ENCODE measurements at places on chromosomes 16 and 17. TPM values are rescaled to one million over a fixed set of nuclear protein-coding genes. Genes with fewer than 3 reads are reported as not detected.

Gene CHAD
- not detected for total RNA-seq

- no peak overlapping the region for H3K4me3 ChIP-seq
- H3K27ac ChIP-seq, result no peak overlapping the region
- H3K4me1 ChIP-seq, result no peaks in the 10 kb centered on the region
- H3K27me3 ChIP-seq, result peaks cover 4% of the 10 kb centered on the region
Measured at GRCh38 chr17:73118139-73118538, 25.7 kb upstream of the SLC39A11 start.

DNA sequence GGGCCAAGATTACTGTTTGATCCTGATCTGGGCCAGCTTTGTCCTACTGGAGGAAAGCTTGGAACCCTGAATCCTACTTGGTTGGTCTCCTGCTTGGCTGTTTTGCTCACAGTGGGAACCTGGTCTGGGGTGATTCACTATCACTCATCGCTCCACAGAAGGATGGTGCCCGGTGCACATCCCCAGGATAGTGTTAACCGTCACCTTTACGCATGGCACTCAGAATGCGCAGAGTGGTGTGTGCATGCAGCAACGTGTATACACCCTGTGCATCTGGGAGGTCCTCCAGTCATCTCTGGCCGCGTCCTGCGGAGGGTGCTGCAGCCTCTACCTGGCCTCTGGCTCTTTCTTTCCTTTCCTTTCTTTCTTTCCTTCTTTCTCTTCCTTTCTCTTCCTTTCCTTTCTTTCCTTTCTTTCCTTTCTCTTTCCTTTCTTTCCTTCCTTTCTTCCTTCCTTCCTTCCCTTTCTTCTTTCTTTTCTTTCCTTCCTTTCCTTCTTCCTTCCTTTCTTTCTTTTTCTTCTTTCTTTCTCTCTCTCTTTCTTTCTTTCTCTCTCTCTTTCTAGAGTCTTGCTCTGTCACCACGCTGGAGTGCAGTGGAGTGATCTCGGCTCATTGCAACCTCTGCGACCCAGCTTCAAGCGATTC, 13.1 kb downstream of the SOCS3 start:
- H3K4me1 ChIP-seq, result peaks cover 62% of the 10 kb centered on the region
- no peak for DNase-seq
- no peak overlapping the region for H3K4me3 ChIP-seq
- no peak overlapping the region for H3K27ac ChIP-seq
- H3K36me3 ChIP-seq, result no peaks in the 10 kb centered on the region

- H3K27ac ChIP-seq, result no peak overlapping the region
- H3K36me3 ChIP-seq, result no peaks in the 10 kb centered on the region
- DNase-seq, result no peak
- H3K4me1 ChIP-seq, result no peaks in the 10 kb centered on the region
Measured at GRCh38 chr16:86307514-86307903, 202.8 kb upstream of the FOXF1 start.

Gene SSTR5
- total RNA-seq, result not detected

GRCh38 chr17:15334266-15334665, 7.1 kb downstream of the TEKT3 start:
- no peaks in the 10 kb centered on the region for H3K36me3 ChIP-seq
- DNase-seq, result no peak
- H3K4me1 ChIP-seq, result no peaks in the 10 kb centered on the region
- H3K4me3 ChIP-seq, result no peak overlapping the region

DNA sequence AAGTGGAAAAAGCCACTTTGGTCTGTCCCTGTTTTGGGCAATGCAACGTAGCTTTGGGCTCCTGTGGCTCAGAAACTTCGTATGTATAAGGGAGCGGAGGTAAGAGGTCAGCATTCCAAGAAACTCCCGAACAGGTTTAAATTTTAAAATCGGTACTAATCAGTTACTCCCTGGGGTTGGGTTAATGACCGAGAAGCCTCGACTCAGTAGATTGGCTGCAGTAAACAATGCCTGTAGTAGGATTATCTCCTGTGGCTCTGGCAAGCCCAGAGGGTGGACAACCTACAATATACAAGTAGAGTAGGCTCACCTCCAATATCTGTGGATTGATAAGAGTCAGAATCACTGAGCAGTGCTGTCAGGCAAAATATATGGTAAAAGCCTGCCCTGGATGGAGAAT, 1.6 kb upstream of the GNA13 start:
- peaks cover 10% of the 10 kb centered on the region for H3K27me3 ChIP-seq
- peak; percentile 55 for DNase-seq
- peaks cover 26% of the 10 kb centered on the region for H3K4me1 ChIP-seq

GRCh38 chr16:85372627-85373372, 240.3 kb upstream of the GSE1 start:
- H3K4me3 ChIP-seq, result no peak overlapping the region
- no peaks in the 10 kb centered on the region for H3K27me3 ChIP-seq

- DNase-seq, result peak; percentile 31
- no peak overlapping the region for H3K27ac ChIP-seq
- peaks cover 51% of the 10 kb centered on the region for H3K36me3 ChIP-seq
- H3K4me1 ChIP-seq, result peaks cover 19% of the 10 kb centered on the region
- H3K4me3 ChIP-seq, result no peak overlapping the region
Measured at GRCh38 chr16:71283612-71284011, 5.6 kb downstream of the CMTR2 start.

DNA sequence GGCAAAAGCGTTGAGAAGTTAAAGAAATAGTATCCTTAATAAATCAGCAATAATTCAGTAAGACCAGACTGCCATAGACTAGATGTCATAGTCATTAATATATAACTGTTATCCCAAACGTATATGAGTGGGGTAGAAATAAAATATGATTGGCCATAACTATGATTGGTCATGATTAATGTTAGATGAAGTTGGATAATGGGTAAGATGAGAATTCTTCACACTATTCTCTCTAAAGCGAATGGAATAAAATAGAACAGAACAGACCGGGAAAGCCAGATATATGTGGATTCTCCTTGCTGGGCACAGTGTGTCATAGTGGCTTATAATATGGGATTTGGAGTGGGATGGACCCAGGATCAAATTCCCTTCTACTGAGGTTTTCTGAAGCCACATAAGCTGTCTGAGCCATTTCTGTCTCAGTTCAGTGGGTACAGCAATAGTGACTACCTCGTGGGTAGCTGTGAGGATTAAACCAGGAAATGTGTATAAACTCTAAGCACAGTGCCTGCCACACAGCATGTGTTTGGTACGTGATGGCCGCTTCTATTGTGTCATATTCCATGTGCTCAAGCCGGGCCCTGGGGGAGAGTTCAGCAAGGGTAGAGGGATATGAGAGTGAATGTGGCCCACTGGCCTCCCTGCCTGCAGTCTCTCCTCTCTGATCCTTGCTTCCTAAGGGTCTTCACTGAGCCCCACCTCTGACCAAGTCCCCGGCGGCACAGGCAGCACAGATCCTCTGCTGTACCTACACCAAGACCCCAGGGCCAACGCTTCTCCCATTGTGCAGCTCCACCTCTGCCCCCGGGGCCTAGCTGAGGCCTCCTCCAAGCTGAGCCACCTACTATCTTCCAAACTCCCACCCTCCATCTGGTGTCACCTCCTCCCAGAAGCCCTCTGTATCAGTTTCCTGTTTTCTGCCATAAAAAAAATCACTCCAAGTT, 3.7 kb downstream of the CETP start:
- H3K4me1 ChIP-seq, result peaks cover 19% of the 10 kb centered on the region
- no peak overlapping the region for H3K4me3 ChIP-seq
- H3K36me3 ChIP-seq, result no peaks in the 10 kb centered on the region
- H3K27me3 ChIP-seq, result no peaks in the 10 kb centered on the region

DNA sequence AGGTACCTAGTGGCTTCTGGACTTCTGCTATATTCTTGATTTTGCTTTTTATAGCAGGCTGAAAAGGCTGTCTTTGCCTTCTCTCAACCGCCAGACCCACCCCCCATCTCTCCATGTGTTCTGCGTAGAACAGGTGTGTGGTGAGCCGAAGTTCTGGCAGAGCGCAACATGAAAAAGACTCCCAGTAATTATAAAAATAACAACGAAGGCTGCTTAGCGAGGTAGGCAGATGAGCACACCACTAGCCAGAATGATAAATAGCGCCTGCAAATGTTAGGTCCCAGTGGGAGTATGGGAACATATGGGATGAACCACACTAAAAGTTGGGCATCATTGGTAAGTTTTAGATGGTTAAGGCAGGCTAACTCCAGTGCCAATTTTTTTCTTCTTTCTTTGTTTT, 14.0 kb upstream of the RBFOX1 start:
- H3K27ac ChIP-seq, result no peak overlapping the region
- no peaks in the 10 kb centered on the region for H3K27me3 ChIP-seq
- H3K36me3 ChIP-seq, result no peaks in the 10 kb centered on the region
- H3K4me1 ChIP-seq, result no peaks in the 10 kb centered on the region

DNA sequence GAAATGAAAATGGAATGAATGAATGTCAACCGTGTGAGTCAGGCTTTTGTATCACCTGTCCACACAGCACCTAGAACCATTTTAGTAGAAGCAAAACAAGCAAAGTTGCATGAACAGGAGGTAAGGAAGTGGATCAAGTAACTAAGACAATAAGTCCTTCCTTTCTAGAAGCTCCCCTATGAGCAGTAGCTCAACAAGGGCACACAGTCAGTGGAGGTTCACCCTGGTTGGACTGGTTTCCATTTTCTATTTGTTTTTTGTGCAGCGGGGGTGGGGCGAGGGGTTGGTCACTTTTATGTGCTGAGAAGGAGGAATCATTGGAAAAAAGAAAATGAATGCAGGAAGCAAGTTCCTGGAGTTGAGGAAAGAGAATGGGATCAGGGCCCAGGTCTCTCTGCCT, 4.0 kb upstream of the HSBP1 start:
- DNase-seq, result no peak
- peaks cover 18% of the 10 kb centered on the region for H3K27me3 ChIP-seq
- peaks cover 14% of the 10 kb centered on the region for H3K4me1 ChIP-seq
- H3K36me3 ChIP-seq, result peaks cover 5% of the 10 kb centered on the region

- peaks cover 24% of the 10 kb centered on the region for H3K27me3 ChIP-seq
- no peaks in the 10 kb centered on the region for H3K4me1 ChIP-seq
- no peak overlapping the region for H3K4me3 ChIP-seq
- no peak for DNase-seq
Measured at GRCh38 chr17:72219137-72219823, 98.5 kb downstream of the SOX9 start.

Gene RND2
- 0.07 TPM for total RNA-seq

Data from activated CD4-positive, alpha-beta T cell treated with anti-CD3 and anti-CD28 coated beads, Interleukin-2, amount 10 ng/mL, durations not matched to agents 24 days and 14 days (primary cell).